IPS-NIHi11 (cell line): ENCODE measurements at places on chromosomes 12 and 14.

GRCh38 chr14:37673439-37673838 is 78.0 kb downstream of the TTC6 start:
- DNase-seq: no peak

GRCh38 chr12:130126023-130126432 is 36.2 kb upstream of the FZD10 start:
- peak; percentile 66 for DNase-seq

GRCh38 chr14:20905676-20906075 is 14.5 kb downstream of the RNASE3 start:
- DNase-seq: no peak

GRCh38 chr14:51248016-51248987 is 8.3 kb downstream of the TMX1 start:
- DNase-seq: no peak

GRCh38 chr12:26524862-26525465 is 308.0 kb downstream of the ITPR2 start:
- peak; percentile 29 for DNase-seq

DNA sequence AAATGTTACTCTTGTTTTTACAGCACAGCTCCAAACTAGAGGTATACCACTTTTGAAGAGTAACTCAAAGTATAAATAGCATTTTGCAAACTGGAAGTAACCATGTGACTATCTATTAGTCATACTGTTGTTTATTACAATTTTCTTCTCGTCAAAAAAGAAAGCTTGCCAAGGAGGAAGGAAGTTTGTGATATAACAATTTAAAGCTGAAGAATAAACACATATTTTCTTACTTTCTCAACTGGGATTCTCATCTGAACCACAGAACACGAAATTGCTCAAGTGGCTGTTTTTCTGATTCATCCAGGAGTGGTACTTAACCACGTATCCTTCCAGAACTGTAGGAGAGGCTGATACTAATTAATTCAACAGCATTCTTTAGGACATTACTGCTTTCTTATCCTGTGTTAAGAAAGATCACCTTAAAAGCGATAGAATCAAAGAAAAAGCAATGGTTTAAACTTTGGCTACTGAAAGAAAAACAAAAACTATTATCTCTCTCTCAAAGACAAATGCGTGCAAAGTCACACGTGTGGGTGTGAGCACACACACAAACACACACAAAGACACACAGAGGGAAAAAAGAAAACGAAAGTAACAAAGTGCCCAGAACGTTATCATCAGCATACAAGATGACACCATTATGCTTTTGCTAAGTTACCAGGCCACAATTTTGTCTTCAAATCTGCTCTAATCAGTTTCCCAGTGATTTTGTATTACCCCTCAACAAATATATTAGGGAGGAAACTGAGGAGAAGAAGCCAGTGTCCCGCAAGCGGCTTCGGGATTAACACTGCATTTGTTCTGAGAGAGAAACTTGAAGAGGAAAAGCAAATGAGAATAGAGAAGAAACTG is at the start of gene CLEC2B:
Gene CLEC2B, minus strand, starts transcription at position 48 of the 855 bp plus-strand sequence.
- no peak for DNase-seq

DNA sequence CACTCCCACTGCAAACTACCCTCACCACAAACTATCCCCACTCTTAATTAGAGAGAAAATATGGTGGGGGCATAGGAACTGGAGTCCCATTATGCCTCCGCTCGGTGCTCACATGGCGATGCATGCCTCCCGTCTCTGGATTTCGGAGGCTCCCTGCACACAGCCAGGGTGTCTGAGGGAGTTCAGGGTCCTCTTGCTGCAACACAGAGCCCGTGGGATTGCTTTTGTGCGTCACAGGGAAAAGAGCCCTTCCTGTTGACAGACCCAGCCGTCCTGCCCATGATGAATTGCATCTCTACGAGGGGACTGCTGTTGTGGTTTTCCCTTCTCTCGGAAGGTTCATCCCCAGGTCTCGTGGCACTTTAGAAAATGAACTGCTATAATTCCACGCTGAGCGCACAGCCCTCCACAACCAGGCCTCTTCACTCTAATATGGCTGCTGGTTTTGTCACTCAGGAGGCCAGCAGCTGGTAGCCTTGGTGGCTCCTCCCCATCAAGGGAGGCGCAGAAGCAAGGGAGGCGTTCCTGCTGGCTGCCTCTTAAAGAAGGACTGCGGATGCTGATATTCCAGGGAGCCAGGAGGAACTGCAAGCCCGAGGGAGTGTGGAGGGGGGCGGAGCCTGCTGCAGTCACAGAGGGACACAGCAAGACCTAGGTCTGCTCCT is 158.0 kb downstream of the KCNA5 start:
- peak; percentile 60 for DNase-seq
